ENCODE measurements at places on chromosomes 3 and 15.

DNA sequence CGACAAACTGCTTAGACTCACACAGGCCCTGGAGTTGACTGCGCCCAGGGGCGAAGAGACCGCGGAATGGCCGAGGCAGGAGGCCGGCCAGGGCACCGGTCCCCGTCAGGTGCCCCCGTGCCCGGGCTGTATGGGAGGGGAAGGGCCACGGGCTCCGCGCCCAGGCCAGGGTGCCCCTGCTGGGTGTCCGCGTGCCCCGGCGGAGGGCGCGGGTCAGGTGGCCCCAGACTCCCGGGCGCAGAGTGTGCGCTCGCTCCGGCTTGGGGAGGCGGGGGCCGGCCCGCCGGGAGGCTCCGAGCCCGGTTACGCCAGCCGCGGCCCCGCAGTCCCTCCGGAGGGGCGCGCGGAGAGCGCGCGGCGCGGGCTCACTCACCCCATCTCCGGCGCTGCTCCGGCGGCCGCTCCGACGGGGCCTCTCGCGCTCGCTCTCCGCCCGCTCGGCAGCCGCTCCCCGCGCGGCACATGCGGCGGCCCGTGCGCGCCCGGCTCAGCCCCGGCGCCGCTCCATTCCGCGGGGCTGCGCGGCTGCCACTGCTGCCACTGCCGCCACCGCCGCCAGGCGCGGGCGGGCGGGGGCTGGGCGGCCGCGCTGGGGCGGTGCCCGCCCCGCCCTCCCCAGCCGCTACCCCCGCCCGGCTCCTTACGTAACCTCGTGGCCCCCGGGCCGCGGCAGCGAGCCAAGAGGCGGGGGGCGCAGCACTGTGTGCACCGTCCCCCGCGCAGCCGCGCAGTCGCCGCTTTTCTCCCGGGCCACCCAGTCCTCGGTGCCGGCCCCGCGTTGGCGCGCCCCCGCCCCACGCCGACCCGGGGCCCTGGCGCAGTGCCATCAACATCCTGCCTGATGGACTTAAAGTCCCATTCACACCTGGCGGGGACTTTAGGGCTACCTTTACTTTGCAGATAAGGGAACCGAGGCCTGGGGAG is at the start of gene HOMER2:
Gene HOMER2, minus strand, starts transcription at position 563 of the 924 bp plus-strand sequence. Its CDS starts 185 bp downstream, at position 378.
- DNase-seq = no peak

GRCh38 chr3:117486719-117487716 is 777.4 kb downstream of the TUSC7 start:
- no peak for DNase-seq

DNA sequence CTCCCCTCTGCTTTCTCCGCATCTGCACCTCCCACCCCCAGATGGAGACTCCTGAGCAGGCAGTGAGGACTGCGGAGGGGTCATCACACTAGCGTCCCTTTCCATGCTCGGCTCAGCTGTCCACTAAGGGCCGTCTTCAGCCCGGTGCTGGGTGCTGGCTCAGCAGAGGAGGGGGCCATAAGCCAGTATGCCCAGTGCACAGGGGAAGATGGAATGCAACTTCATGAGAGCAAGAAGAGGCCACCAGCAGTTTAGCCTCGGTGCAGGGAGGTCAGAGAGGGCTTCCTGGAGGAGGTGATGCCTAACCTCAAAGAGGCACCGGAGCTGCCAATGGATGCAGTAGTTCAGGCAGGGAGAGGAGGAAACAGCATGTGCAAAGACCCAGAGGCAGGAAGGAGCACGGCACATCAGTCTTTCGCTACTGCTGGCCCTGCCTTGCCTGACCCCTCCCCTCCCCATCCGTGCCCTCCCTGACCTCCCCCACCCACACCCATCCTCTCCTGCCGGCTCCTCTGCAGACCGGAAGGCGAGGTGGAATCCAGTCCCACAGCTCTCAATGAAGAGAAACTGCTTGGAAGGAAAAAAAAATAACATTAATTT is 15.2 kb upstream of the PLXND1 start:
- no peak for DNase-seq

- DNase-seq = no peak
Measured at GRCh38 chr3:31529421-31529820, 3.3 kb upstream of the STT3B start.

GRCh38 chr3:96803870-96804269 is 10.5 kb upstream of the EPHA6 start:
- DNase-seq = no peak

DNA sequence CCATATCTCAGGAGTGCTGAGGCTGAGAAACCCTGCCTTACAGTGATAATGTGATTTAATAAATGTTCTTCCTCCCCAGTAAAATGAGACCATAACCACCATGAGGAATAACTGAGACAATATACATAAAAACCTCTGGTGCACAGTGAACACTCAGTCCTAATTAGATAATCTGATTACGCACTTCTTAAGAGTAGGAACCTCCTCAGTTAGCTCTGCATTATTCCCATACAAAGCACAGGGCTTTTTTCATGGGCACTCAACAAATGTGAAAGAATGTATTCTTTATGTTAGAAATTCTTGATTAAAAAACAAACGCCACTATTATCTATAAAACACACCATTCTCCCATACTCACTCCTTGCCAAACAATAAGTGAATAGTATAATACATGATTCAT is 97.0 kb downstream of the TNIK start:
- DNase-seq = no peak

GRCh38 chr3:162354356-162354755 is 857.7 kb downstream of the OTOL1 start:
- no peak for DNase-seq

DNA sequence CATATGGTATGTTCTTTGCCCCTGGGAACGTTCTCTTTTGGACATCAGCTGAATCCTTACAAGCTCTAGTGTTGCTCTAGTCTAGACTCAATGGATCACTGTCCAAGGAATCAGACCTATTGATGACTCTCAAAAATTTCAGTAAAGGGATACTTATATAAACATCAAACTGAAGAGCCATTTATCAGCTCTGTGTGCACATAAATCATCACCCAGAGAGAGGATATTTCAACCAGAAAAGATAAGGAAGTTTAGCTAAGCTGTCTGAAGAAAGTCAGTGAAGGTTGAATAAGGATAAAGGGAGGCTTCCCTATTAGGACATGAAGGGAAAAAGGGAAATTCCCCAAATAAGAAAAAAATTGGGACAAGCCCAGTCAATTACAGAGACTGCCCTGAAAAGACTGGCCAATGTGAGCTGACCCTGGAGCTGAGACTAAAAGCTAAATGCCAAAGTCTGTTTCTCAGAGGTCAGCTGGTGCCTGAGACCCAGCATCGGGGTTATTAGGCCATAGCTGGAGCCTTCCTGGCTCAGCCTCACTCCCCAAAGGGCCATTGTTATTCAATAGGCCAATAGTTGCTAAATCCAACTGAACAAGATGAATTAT is 424.1 kb upstream of the THBS1 start:
- DNase-seq = no peak

- no peak for DNase-seq
Measured at GRCh38 chr3:70433091-70433490, 120.7 kb upstream of the MDFIC2 start.

GRCh38 chr15:70480196-70480856 is 283.0 kb downstream of the UACA start:
- no peak for DNase-seq

DNA sequence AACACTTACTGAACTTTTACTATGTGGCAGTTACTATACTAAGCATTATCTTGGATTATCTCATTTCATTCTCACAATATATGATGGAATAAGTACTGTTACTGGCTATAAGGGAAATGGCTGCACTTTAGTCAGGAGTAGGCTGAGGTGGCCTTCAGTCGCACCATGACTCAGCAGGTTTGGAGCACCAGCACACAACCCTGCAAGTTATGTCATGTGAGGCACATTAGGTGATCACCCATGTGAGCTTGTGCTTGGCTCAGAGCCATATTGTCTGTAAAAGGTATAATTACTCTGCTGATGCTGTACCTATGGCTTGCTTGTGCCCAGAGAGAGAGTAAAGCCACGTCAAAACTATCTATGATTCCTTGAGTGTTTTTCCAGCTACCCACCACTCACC is 54.1 kb upstream of the TIPARP start:
- no peak for DNase-seq

- no peak for DNase-seq
Measured at GRCh38 chr15:63157891-63158431, 684 bp upstream of the RPS27L start.

DNA sequence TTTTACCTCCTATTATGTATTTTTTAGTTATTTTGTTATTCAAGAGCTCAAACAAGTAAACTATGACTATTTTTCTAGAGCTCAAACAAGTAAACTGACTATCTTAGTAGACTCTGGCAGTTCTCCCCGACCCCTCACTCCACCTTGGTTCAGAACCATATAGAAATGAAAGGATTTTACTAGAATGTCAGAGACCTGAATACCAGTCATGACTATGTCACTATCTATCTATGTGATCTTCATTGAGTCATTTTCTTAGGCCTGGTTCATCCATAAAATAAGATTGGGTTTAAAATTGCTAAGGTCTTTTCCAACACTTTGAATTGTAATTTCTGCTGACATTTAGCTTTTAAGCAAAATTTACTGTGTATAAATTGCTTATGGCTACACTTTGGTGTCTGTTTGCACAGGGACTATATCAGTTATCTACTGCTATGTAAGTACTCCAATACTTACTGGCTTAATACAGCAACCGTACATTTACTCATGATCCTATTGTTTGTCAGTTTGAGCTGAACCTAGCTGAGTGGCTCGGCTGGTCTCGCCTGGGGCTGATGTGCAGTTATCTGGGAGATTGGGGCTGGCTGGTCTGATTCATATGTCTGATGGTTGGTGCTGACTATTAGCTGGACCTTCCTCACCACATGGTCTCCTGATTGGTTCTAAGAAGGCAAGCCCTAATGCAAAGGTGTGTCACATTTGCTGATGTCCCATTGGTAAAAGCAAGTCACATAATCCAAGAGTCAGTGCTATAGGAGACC is 37.0 kb downstream of the RASA2 start:
- DNase-seq = no peak

DNA sequence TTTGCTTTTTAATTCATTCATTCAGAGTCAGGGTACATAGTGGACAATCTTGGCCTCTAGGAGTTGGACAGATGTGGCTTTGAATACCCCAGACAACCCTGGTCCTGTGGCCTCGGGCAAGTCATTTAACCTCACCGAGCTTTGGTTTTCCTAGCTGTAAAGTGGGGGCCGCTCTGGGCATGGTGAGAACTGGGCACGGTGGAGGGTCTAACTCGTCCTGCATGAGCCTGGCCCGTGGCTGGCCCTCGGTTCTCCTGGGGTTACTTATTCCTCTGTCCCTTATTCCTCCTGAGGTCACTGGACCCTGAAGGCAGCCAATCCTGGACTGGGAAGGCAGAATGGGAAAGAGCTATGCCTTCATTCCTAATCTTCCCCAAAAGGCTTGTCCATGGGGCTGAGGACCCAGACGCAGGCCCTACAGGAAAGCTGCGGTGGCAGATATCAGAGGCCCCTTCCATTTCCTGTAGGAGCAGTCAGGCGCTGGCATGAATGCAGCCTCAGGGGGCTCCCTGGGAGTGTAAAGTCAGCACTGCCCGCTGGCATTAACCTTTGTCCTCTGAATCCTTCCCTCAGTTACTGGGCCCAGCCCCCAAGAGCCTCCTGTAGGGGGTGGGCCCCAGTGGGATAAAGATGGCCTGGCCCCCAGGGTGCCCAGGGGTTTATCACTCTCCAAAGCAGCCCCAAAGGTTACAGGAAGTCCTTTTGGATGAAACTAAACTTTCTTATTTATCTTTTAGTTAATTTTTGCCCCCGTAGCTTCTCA is 17.9 kb upstream of the SEC13 start:
- no peak for DNase-seq

DNA sequence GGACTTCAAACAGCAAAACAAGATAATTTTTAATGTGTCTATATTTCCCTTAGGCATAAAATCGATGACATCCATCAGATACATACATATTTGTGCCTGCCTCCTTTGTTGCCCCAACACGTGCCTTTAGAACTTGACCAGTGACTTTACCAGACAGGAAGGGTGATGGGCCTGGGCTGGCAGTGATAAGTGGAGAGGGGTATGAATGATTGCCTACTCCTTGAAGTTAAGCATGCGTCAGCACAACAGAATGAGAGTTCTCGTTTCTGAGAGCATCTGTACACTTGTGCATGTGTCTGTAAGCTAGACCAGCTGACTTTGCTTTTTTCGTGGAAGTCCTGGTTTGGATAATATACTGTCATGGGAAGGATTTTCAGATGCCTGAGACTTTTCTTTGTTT is 54.9 kb upstream of the COL6A6 start:
- no peak for DNase-seq

GRCh38 chr3:196142202-196142956 is 60.5 kb upstream of the TFRC start:
- no peak for DNase-seq

DNA sequence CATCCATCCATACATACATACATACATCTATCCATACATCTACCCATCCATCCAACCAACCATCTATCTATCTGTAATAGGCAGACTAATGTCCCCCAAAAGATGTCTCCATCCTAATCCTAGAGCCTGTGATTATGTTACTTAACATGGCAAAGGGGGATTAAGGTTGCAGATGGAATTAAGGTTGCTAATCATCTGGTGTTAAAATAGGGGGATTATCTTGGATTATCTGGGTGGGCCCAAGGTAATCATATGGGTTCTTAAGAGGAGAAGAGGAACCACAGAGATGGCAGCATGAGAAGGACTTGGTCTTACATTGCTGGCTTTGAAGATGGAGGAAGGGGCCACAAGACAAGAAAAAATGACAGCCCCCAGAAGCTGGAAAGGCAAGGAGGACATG is 14.7 kb upstream of the RPL29 start:
- no peak for DNase-seq

- DNase-seq = no peak
Measured at GRCh38 chr3:152266221-152266995, 2.3 kb upstream of the MBNL1 start.

DNA sequence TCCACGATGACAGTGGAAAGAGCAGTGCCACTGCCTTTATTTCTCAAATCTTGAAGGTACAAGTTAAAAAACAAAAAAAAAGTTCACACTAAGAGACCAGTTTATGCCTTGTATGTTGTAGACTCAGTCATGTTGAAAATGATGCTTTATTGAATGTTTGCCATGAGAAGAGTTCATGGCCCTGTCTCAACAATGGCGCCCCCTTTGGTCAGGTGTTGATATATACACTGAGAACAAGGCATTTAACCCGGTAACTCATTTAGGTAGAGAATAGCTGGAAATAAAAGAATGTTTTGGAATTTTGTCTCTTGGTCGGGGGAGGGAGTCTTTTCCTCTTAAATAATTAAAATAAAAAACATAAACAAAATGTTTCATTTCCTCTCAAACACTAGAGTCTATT is 145.6 kb upstream of the SLC2A2 start:
- no peak for DNase-seq

- no peak for DNase-seq
Measured at GRCh38 chr15:50127255-50127777, 8.3 kb upstream of the ATP8B4 start.

DNA sequence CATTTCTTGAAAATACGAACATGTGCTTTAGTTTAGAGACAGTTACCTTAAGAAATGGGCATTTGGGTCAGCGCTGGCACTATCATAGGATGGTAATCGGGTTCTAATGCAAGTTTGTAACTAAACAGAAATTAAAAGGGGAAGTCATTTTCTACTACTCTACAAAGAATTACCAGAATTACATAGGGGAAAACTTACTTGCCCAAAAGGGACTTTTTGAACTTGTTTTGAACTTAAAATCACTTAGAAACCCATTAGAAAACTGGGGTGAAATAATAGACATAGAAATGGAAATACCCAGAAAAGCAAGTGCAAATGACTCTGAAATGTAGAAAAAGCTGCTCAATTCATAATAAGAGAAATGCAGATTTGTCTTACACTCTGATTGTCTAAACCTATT is 44.9 kb downstream of the SPATA16 start:
- no peak for DNase-seq

All from C1 segment of cervical spinal cord (tissue), 14 donors.